Spinal cord (tissue), 10 donors: ENCODE measurements at places on chromosomes 5 and 9. TPM values are rescaled to one million over a fixed set of nuclear protein-coding genes. Genes with fewer than 3 reads are reported as not detected.

DNA sequence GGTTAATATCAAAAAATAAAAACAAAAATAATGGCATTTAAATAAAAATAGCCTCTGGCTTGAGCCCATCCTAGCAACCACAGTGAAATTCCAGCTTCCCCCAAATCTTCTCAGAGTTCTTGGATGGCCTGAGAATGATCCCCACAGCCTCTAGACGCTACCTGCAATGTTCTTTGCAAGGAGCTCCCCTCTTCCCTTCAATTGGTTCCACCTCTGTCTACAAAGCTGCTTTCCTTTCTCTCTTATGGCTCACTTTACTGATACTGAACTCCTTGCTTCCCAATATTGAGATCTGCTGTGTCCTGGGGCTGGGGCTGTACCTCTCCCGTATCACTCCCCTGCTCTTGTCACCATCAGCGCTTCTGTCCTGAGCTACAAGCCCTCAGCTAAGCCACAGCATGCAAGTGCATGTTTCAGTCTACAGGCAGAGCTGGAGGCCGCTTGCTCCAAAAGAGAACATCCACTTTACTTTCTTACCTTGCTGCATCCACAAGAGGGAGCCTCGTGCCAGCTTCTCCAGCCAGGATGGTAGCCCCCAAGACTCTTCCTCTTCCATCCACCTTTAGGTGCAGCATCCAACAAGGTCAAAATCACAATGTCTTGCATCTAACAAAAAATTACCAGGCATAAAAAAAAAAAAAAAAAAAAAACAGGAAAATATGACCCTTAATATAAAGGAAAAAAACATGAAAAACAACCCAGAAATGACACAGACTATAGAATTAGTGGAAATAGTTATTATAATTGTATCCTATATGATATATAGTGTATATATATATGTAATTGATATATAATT lies 57.4 kb upstream of the PRSS3 start:
- no peaks in the 10 kb centered on the region for H3K36me3 ChIP-seq
- H3K4me3 ChIP-seq, result no peak overlapping the region
- no peaks in the 10 kb centered on the region for H3K27me3 ChIP-seq
- H3K4me1 ChIP-seq, result no peaks in the 10 kb centered on the region
- no peak overlapping the region for H3K27ac ChIP-seq
- DNase-seq, result no peak

The KLF9 gene
- total RNA-seq, result 12.1 TPM

The SHOC1 gene
- total RNA-seq, result not detected

The ORM2 gene
- not detected for total RNA-seq
